Activated CD4-positive, CD25-positive, alpha-beta regulatory T cell treated with anti-CD3 and anti-CD28 coated beads, Interleukin-2, amount 50 U/mL, for 72 hours (primary cell): ENCODE measurements at places on chromosomes 11 and 22.

DNA sequence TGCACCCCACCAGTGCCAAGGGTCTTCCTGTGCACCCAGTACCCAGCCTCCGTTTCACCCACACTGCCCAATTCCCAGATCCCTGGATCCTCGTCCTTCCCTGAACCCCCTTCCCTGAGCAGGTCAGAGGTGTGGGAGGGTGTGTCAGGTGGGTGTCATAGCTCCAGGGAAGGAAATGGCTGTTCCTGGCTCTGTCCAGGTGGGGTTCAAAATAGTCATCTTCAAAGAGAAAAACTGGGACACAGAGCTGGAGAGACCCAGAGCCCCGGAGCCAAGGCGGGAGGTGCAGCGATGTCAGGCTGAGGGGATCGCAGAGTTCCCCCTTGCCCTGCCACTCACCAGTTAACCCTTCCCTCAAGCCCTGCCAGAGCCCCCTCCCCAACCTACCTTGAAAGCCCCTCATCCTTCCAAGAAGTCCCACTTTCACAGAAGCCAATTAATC lies 698 bp downstream of the C1QTNF4 start:
- DNase-seq = no peak

- no peak for DNase-seq
Measured at GRCh38 chr11:16000065-16000464, 356.3 kb downstream of the SOX6 start.

GRCh38 chr11:130388607-130389205 lies 39.7 kb downstream of the ADAMTS8 start:
- DNase-seq = no peak

GRCh38 chr11:112793416-112793815 lies 167.8 kb upstream of the NCAM1 start:
- no peak for DNase-seq

DNA sequence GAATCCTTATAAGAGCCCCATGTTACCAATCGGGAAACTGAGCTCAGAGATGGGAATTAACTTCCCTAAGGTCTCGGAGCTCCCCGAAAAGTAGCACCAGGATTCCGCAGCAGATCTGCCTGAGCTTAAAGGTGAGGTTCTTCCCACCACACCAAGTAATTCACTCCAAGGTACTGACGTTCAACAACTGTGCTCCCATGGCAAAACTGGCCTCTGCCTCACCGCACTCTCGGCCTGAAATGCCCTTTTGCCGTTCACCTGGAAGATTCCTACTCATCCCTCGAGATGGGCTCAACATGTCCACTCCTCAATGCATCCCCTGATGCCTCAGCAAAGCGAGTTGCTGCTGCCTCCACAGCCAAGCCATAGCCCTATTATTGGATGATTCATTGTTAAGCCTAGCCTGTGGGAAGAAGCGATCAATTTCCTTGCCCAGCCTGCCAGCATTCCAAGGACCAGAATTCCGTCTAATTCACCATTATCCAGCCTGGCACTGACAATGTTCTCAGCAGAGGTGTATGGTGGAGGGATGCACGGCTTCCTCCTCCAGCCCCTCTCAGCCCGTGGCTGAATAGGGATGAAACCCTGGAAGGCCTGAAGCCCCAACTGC lies 4.2 kb downstream of the PLAAT3 start:
- DNase-seq = no peak
